ENCODE measurements at places on chromosomes 3 and 15. TPM values are rescaled to one million over a fixed set of nuclear protein-coding genes. Genes with fewer than 3 reads are reported as not detected.

DNA sequence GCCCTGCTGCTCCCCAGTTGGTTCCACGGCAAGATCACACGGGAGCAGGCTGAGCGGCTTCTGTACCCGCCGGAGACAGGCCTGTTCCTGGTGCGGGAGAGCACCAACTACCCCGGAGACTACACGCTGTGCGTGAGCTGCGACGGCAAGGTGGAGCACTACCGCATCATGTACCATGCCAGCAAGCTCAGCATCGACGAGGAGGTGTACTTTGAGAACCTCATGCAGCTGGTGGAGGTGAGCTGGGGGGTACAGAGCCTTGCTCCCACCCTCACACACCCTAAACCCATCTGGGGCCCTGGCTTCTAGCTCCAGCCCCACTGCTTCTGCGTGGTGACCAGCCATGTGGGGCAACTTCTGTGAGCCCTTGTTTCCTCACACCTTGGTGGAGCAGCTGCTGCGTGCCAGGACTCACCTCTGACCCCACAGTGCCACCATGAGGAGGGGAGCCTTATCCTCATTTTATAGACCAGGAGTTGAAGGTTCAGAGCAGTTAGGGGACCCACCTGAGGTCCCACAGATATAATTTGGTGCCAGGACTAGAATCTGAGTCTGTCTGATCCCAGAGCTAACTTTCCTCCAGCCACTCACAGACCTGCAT lies 13.3 kb upstream of the LMAN1L start:
- no peak for DNase-seq
- H3K27ac ChIP-seq: no peak overlapping the region
- peak overlapping the region; percentile 50 for H3K4me3 ChIP-seq

GRCh38 chr15:25436707-25437106 lies 2.1 kb downstream of the UBE3A start:
- H3K27me3 ChIP-seq: no peaks in the 10 kb centered on the region
- H3K27ac ChIP-seq: no peak overlapping the region
- no peak for DNase-seq
- no peaks in the 10 kb centered on the region for H3K4me1 ChIP-seq
- peak overlapping the region; percentile 93 for H3K4me3 ChIP-seq
- H3K36me3 ChIP-seq: no peaks in the 10 kb centered on the region

SETD2 gene
- 60.8 TPM for total RNA-seq

DNA sequence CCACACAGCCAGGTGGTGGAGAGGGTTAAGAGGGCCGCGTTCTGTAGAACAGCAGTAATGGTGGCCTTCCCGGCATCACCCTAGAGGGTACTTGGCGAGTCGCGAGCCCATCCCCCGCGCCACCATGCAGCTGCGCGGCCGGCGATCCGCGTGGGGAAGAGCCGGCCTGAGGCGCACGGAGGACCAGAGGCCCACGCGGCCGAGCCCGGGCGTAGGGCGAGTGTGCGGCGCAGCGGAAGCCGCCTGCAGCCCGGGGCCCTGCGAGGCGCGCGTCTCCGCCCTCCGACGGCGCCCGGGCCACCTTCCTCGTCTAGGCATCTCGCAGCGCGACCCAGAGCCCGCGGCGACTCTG lies 423 bp downstream of the TKT start:
- H3K4me3 ChIP-seq: peak overlapping the region; percentile 96
- H3K36me3 ChIP-seq: peaks cover 21% of the 10 kb centered on the region
- H3K27ac ChIP-seq: no peak overlapping the region
- no peak for DNase-seq

MME gene
- total RNA-seq: 14.6 TPM

GRCh38 chr3:194298331-194299227 lies 52.5 kb downstream of the CPN2 start:
- no peaks in the 10 kb centered on the region for H3K27me3 ChIP-seq
- H3K36me3 ChIP-seq: 0 out of 2 replicates have a peak, but pooled peaks cover 4% of the 10 kb centered on the region
- no peak for DNase-seq
- H3K27ac ChIP-seq: no peak overlapping the region
- no peak overlapping the region for H3K4me3 ChIP-seq

Measured in H9 (cell line).